Upper lobe of right lung (tissue), 1 donor: ENCODE measurements at places on chromosomes 6 and 20. TPM values are rescaled to one million over a fixed set of nuclear protein-coding genes. Genes with fewer than 3 reads are reported as not detected.

The CYP39A1 gene
- total RNA-seq, result 7.8 TPM

DNA sequence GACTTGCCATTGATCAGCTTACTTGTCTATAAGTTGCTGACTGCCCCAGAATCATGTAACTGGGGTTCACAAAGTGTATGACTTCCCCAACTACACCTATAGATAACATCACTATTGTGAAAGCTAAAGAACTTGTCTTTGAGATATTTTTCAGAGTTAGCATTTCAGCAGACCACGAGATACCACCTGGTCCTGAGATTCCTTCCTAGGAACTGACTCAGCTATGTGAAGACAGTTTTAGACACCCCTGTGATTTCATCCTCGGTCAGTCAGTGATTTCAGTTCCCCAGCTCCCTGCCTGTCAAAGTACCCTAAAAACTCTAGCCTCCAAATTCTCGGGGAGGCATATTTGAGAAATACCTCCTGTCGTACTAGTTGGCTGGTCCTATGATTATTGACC is 62.4 kb downstream of the TXNDC5 start:
- DNase-seq, result no peak

GRCh38 chr20:63903796-63904561 is 9.1 kb downstream of the DNAJC5 start:
- no peak for DNase-seq

The DLL1 gene
- total RNA-seq, result 14.6 TPM

GRCh38 chr6:40295251-40295950 is 291.8 kb downstream of the LRFN2 start:
- no peak for DNase-seq
